Stimulated activated CD4-positive, alpha-beta T cell treated with anti-CD3 and anti-CD28 coated beads, TNF-alpha, amount 100 ng/mL, for 24 hours (primary cell): ENCODE measurements at places on chromosomes 7 and 10.

DNA sequence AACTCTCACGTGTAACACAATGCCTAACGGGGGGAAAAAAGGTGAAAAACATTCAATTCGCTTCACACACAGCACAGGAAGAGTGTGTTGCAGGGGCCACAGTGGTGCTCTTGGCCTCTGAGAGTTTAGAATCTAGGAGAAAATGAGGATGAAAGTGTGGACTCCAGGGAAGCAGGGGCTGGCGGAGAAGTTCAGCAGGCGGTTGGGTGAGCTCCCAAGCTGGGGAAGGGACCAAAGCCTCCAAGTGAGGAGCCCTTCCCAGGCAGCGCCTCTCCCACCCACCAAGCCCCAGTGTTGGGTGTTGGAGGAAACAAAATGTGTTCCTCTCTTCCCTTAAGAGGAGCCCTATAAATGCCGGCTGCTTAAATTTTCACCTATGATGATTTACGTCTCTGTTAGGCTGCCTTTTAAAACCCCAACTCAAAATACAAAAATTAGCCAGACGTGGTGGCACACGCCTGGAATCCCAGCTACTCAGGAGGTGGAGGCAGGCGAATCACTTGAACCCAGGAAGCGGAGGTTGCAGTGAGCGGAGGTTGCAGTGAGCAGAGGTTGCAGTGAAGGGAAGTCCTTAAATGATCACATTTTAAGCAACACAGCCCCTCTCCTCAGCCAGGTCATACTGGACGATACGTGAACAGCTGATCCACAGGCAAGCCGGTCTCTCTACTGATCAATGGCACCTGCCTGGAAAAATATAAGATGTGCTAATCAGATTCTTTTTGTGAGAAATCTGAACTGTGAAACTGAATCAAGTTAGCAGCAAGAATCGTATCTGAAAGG lies 735.2 kb downstream of the PARD3 start:
- no peak for DNase-seq

- no peak for DNase-seq
Measured at GRCh38 chr7:29167721-29168120, 21.4 kb upstream of the CPVL start.

GRCh38 chr7:46478046-46478445 lies 557.0 kb upstream of the IGFBP3 start:
- DNase-seq: no peak

- no peak for DNase-seq
Measured at GRCh38 chr7:22876986-22877729, 54.5 kb upstream of the TOMM7 start.
